Stimulated activated CD8-positive, alpha-beta memory T cell treated with anti-CD3 and anti-CD28 coated beads, Interleukin-7, amount 100 ng/mL, for 1 hour (primary cell): ENCODE measurements at places on chromosomes 1 and 21.

DNA sequence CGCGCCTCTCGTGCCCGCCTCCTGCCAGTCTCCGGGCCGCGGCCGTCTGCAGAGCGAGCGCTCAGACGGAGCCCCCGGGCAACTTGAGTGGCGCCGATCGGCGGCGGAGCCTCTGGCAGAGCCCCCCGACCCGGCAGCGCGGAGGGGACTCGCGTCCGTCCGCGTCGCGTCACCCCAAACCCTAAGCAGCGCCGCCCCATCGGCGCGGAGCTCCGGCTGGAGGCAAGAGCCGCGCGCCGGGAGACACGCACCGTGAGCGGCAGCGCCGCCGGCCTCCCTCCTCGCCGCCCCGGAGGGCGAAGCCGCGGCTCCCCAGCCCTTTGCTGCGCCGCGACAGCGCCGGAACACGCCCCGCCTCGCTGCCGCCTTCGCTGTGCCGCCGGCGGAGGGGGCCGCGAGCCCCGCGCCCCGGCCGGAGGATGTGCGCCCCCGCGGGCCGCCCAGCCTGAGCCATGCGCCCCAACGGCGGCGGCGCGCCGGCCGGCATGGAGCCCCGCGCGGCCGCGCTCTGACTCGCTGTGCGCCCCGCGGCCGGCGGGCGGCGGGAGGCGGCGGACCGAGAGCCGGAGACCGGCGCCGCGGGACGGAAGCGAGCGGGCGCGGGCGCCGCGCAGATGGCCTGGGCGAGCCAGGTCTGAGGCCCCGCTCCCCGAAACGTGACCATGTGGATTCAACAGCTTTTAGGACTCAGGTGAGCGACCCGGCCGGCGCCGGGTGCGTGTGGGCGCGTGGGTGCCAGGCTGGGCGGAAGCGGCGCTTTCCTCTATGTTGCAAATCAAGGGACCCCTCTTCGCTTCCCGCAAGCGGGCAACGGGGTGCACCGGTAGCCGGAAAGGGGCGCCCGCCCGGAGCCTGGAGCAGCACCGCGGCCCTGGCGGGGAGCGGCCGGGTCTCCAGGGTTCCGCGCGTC lies 610 bp downstream of the AJAP1 start:
- no peak for DNase-seq

GRCh38 chr1:65165269-65165993 lies 17.4 kb downstream of the AK4 start:
- no peak for DNase-seq

DNA sequence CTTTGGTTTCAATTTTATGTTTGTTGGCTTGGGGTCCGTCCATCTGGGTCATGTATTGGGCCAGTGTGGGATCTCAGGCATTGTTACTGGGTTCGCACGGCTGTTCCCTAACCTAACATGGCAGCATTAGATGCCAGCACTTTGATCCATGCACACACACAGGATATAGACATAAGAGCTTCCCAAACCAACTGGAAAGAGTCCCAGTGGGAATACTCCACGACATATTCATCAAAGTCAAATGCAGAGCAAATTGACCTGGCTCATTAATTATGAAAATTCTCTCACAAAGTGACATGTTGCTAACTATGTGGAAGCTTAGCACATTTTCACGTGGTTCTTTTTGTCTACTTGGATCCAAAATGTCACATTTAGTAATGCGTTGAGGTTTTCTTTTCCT lies 130.4 kb downstream of the SETD4 start:
- no peak for DNase-seq

- no peak for DNase-seq
These were observed 40.0 kb upstream of the PTPRC start for GRCh38 chr1:198598796-198599321.
